ENCODE measurements at places on chromosomes 6 and 20.

GRCh38 chr6:129785756-129786135 is 75.4 kb downstream of the TMEM244 start:
- DNase-seq: no peak

GRCh38 chr6:83849127-83849526 is 4.0 kb upstream of the RIPPLY2 start:
- DNase-seq: no peak

GRCh38 chr6:40347571-40348011 is 239.6 kb downstream of the LRFN2 start:
- no peak for DNase-seq

- DNase-seq: no peak
Measured at GRCh38 chr6:118620202-118620601, 31.2 kb downstream of the CEP85L start.

- DNase-seq: no peak
Measured at GRCh38 chr6:144075187-144075586, 20.2 kb downstream of the SF3B5 start.

- DNase-seq: no peak
Measured at GRCh38 chr6:144401736-144402733, 116.9 kb downstream of the UTRN start.

DNA sequence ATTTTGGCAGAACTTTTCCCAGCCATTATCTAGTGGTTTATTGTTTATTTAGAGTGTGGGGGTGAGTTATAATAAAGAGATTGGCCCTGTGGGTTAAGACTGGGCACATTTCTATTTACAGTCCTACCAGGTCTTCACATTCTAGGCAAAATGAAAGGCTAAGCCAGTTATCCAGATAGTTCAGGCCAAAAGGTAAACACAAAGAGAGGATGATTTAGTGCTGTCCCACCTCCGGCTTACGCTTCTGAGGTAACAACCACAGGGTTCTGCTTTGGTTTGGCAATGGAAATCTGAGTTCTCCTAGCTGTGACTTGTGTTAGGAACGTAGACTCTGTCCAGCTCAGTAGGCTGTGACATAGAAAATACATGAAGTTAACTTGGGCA is 50.3 kb upstream of the PTPRK start:
- DNase-seq: peak; percentile 6

GRCh38 chr6:16723826-16724225 is 37.4 kb downstream of the ATXN1 start:
- no peak for DNase-seq

- DNase-seq: no peak
Measured at GRCh38 chr6:63864671-63865318, 229.2 kb downstream of the PHF3 start.

DNA sequence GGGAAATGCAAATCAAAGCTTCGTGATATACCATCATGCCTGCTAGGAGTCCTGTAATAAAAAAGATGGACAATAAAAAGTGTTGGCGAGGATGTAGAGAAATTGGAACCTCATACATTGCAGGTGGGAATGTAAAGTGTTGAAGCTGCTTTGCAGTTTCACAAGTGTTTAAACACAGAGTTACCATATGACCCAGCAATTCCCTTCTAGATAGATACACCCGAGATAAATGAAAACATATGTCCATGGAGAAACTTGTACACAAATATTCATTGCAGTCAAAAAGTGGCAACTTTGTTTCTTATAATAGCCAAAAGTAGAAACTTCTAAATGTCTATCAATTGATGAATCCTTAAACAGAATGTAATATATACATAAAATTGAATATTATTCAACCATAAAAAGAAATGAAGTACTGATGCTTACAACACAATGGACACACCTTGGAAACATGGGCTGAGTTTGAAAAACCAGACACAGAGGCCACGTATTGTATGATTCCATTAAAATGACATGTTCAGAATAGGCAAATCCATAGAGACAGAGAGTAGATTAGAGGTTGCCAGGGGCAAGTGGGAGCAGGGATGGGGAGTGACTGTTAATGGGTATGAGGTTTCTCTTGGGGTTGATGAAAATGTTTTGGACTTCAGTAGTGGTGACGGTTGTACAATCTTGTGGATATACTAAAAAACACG is 20.8 kb upstream of the ERVFRD-1 start:
- no peak for DNase-seq

DNA sequence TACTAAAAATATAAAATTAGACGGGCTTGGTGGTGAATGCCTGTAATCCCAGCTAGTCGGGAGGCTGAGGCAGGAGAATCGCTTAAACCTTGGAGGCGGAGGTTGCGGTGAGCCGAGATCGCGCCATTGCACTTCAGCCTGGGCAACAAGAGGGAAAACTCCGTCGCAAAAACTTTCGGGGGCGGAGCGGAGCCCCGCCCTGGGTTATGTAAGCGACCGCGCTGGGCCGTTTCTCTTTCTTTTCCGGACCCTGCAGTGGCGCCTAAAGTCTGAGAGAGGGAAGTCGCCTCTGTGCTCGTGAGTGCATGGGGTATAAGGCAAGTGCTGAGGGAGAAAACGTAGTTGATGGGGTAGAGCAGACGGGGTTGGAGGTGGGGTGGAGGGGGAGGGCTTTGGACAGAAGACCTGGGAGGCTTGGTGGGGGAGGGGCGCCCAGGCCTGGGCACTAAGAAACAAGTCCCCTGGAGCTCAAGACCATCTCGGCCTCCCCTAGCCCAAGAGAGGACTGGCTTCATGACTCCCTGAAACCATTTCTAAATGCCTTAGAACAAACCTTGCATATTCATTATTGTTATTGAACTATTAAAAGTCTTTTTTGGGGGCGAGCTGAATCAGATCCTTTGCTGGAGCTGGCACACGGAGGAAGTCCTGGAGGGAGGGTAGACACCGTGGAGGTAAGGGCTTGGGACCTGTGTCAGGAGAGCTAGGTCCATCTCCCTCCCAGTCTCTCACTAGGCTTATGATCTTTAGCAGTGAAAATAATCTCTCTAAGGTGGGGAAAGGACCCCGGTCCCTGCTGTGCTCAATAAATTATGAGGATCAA is 2.7 kb upstream of the MICA start:
- no peak for DNase-seq

- DNase-seq: no peak
Measured at GRCh38 chr20:35497320-35497719, 32.1 kb downstream of the C20orf173 start.

Data from NCI-H1105 (cell line).